ENCODE measurements at places on chromosomes 1 and 21.

GRCh38 chr21:43974791-43975468 is 37.2 kb upstream of the TRAPPC10 start:
- DNase-seq: no peak

GRCh38 chr1:27556781-27557595 is 47.0 kb downstream of the AHDC1 start:
- DNase-seq: peak; percentile 81

GRCh38 chr1:183106746-183107145 is 79.3 kb upstream of the LAMC2 start:
- DNase-seq: no peak

DNA sequence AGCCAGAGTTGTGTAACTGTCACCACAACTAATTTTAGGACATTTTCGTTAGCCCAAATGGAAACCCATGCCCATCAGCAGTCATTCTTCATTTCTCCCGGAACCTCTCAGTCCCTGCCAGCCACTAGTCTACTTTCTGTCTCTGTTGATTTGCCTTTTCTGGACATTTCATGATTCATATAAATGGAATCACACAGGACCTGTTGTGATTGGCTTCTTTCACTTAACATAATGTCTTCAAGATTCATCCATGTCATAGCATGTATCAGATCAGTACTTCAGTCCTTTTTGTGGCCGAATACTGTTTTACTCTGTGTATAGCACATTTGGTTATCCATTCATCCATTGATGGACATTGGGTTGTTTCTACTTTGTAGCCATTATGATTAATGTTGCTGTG is 7.1 kb downstream of the SLC66A1 start:
- no peak for DNase-seq

- no peak for DNase-seq
Observed at GRCh38 chr1:9374748-9375341, 82.2 kb downstream of the SPSB1 start.
